Fibroblast of skin of right biceps (primary cell): ENCODE measurements at places on chromosomes 11 and 22.

DNA sequence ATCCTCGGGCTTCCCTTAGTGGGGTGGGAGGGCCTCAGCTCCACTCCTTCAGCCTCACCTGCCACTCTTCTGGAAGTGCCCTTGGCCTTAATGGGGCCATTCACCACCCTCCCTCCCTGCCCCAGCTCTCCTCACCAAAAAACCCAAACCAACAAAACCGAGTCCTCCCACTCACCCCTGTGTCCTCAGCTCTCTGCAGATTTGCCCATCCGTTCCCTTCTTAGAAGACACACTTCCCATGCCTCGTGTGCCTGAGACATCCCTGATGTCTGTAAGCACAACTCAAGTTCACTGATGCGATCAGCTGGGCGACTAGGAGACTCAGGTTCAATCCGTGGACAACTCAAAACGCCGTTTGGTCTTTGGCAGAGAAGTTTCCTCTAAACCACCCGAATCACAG is 839.2 kb downstream of the TBC1D22A start:
- DNase-seq, result no peak

- peak; percentile 70 for DNase-seq
These were observed 6.9 kb upstream of the P4HA3 start for GRCh38 chr11:74318241-74318932.

GRCh38 chr22:40567106-40567505 is 69.4 kb downstream of the MRTFA start:
- DNase-seq, result peak; percentile 56

- no peak for DNase-seq
These were observed 857 bp downstream of the ZPR1 start for GRCh38 chr11:116786966-116787365.

GRCh38 chr22:44129619-44129976 is 51.1 kb upstream of the PARVG start:
- peak; percentile 52 for DNase-seq

GRCh38 chr11:12019337-12019736 is 10.9 kb upstream of the DKK3 start:
- DNase-seq, result peak; percentile 56

- DNase-seq, result peak; percentile 41
These were observed 82.2 kb upstream of the SEPTIN5 start for GRCh38 chr22:19631899-19632667.

GRCh38 chr11:44808053-44808753 is 81.4 kb downstream of the TSPAN18 start:
- no peak for DNase-seq

GRCh38 chr11:69044111-69045013 is 4.4 kb upstream of the TPCN2 start:
- peak; percentile 84 for DNase-seq

DNA sequence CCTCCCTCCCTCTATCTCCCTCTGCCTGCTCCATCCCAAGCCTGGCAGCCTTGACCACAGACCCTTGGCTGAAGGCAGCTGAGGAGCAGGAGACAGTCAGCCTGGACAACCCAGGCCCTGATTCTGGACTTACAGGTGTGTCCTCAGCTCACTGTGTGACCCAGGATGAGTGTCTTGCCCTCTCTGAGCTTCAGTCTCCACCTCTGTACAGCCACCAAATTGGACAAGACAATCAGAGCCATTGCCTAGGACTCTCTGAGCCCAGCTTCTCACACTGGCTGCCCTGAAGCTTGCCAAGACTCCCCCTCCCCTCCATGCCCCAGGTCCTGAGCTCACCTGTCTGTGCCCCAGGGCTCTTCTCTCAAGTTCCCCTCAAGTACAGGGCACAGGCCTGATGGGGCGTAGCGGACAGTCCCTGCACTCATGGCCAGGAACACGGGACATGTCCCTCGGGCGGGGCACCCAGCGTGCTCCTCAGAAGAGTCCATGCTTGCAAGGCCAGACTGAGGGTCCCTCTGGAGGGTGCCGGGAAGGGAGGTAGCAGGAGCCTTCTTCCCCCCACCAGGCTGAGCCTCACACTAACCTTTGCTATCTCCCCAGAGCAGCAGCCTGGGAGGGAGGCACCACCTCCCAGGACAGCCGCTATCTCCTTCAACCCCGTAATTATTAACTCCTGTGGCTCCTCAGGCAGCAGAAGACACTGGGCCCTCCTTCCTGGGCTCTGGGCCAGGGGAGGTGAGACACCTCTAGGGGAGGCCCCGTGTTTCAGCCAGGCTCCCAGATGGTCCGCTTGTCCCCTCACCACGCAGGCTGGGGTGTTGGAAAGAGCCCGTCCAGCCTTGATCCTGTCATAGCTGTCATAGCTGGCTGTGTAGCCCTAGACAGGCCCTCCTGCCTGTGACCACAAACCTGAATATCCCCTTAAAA is 2.6 kb upstream of the RAB3IL1 start:
- DNase-seq, result no peak

GRCh38 chr11:109012991-109013390 is 348.1 kb downstream of the DDX10 start:
- DNase-seq, result no peak

DNA sequence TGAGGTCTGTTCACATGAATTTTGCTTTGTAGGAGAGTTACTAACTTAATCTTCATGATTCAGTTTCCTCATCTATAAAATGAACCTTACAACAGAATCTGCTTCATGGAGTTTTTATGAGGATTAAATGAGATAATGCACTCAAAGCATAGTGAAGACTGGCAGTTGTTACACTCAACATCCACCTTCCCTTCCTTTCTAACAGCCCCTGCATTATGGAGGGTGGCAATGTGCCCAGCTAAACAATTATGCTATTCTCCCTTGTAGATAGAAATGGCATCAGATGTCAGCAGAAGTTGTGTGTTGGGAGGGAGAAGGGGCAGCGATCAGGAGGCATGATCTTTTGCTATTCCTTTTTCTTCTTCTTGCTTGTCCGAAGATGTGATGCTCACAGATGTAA is 6.5 kb downstream of the POU2AF1 start:
- DNase-seq, result no peak

DNA sequence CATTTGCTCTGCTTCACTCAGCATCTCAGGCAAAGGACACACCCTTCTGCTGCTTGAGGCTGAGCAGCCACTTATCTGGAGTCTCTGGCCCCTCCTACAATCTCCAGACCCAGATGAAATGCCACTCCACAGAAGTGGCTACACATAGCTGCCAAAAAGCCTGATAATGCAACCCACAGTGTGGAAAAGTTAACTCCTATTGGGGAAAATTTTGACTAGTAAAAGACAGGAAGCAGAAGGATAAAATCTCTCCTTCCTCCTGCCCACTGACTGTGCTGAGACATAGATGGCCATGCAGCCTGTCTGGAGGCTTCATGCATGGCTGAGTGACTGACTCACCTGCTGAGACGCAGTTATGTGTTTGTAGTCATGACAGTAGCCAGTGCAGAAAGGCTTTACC is 92.3 kb upstream of the TEAD1 start:
- DNase-seq, result peak; percentile 91

DNA sequence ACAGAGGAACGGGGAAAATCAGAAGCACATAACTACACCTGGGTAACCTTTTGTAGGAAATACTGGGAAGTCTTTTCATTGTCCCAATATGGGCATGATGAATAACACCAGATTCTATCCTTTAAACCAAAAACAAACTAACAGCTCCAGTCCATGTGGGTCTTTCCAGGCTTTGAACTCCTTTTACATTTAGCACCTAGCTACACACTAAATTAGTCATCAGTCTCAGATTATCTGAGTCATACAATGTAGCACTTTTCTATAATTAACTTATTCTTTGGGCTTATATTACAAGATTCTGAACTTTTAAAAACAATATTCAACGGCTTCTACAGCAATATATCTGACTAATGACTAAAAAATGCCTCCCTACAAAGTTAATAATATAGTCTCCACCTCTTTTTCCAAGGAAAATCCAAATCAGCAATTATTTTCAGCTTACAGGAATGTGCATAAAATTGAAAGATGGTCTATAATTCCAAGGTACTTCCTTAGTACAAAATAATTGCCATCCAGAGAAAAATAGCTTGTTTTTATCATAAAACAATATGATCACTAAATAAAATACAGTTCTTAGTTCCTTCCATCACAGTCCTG is 26.3 kb downstream of the STK33 start:
- peak; percentile 67 for DNase-seq

- peak; percentile 34 for DNase-seq
These were observed 1.2 kb downstream of the PHLDA2 start for GRCh38 chr11:2927851-2928604.

DNA sequence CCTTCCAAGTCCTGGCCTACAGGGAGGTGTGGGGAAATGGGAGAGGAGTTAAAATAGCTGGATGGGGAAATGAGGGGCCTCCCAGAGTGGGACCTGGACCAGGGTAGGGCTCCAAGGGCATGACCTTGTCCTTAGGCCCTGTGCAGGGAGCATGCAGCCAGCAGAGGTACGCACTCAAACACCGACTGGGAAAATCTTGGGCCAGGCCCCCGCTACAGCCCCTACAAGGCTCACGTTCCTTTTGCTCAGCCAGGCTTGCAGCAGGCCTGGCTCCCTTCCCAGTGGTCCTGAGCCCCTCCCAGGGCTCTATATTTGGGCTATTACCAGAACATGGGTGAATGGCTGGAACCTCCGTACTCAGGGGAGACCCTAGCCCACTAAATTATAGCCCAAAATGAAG is 31.3 kb downstream of the LMO1 start:
- DNase-seq, result no peak

- DNase-seq, result peak; percentile 77
These were observed 3.0 kb upstream of the PACSIN3 start for GRCh38 chr11:47189100-47189834.

DNA sequence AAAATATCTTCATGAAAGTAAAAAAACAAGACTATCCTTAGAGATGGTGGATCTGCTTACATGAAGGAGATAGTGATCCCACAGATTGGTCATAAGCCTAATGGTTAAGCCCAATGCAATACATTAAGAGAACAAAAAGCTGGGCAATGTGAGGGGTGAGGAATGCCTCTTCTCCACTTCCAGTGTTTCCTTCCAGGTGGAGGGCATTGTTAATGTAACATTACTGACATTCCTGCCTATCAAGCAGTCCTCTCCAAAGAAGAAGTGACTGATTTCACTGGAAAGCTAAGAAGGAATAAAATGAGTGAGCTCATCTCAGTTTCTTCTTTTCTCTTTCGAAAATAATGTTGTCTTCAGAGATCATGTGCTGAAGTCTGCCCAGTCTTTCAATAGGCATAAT is 207.8 kb downstream of the RAB38 start:
- no peak for DNase-seq

- no peak for DNase-seq
These were observed 28.6 kb downstream of the RAB30 start for GRCh38 chr11:83042964-83043711.

DNA sequence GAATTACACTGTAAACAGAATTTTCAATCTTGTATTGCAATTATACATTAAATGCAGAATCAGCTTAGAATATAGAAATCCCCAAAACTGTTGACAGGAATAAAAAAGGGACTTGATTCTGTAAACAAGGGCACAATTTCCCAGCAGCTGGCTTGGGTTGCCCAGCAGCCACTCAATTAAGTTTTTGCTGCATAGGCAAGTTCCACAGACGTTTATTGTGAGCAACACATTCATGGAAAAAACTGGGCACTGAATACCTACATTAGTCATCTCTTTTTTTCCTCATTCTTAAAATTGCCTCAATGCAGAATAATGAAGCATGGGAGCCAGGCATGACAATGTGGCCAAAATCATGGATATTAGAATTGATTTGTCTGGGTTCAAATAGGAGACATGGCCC is 421.8 kb upstream of the ANO5 start:
- no peak for DNase-seq

DNA sequence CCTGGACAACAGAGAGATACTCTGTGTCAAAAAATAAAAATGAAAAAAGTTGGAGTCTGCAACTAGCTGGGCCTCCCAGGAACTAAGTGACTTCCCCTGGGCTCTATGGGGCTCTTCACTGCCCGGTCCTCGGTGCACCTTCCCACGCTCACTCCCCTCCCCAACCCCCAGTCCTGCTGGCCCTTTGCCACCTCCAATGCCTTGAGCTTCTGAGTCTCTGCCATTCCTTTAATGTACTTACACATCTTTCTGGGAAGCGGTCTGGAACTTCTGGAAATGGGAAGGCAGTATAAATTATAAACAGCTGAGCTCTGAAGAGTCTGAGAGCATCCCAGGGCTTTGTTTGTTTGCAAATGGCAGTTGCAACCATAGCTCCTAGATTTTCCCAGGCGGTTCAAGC is 5.9 kb upstream of the BATF2 start:
- no peak for DNase-seq

DNA sequence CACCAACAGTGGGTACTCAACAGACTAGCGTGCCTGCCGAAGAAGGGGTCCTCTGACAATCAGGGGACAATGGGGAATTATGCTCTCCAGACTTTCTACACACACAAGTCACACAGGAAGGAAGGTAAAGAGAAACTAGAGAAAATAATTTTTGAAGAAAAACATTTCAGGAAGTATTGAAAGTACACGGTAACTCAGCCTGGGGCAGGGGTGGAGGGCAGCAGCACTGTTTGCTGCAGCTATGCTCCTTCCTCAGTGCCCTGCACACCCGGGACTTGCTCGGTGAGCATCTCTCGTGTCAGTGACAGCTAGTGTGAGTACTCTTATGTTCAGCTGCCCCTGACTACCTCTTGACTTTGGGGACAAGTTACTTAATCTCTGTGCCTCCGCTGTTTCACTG is 18.0 kb upstream of the APOA1 start:
- DNase-seq, result no peak

DNA sequence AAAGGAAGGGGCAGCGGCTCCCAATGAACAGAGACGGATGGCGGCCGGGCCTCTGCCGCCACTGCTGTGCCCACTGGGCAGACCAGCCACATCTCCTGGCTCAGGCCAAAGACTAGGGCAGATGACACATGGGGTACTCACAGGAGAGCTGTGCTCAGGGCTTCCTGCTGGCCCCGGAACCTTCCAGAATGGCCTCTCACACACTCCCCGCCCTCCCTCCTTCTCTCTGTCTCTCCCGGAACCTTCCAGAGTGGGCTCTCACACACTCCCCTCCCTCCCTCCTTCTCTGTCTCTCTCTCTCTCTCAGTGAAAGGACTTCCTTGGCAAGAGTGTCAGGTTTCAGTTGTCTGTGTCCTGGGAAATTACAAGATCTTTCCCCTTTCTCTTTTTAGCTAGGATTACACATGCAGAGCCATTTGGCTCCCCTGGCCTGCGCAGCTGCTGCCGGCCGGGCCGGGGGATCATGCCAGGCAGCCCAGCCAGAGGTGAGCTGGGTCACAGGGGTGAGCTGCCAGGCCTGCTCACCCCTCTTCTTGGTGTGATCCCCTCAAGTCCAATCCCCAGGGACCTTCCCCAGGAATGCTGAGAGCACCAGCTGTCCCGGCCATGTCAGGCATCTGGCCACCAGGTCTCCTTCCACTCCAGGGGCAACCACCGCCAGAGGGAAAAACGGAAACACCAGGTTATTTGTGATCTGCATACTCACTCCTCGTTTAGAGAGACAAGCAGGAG is 45.3 kb upstream of the ADA2 start:
- DNase-seq, result peak; percentile 25

- DNase-seq, result no peak
These were observed 397.7 kb downstream of the TBC1D22A start for GRCh38 chr22:47160141-47160541.

- DNase-seq, result peak; percentile 36
These were observed 816 bp downstream of the PDE3B start for GRCh38 chr11:14644226-14645014.

- DNase-seq, result peak; percentile 88
These were observed 389.1 kb downstream of the AASDHPPT start for GRCh38 chr11:106466521-106467080.
